ENCODE measurements at places on chromosomes 1 and 21.

DNA sequence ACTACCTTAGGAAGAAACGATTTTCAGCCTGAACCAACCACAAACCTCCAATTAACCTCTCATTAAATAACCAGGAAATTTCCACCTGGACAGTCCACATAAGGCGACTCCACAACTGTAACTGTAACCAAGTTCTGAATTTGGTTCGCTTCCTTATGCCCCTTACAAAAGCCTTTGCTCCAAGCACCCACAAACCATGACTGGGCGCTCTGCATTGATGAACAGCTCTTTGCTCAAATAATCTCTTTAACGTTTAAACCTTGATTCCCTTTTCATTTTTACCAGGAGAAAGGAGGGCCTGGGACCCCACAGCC is 38.2 kb upstream of the ZNF124 start:
- DNase-seq = no peak

GRCh38 chr1:8422510-8423268 is 104.8 kb downstream of the SLC45A1 start:
- DNase-seq = no peak

- no peak for DNase-seq
These were observed 270.0 kb downstream of the TRABD2B start for GRCh38 chr1:47727051-47727696.

DNA sequence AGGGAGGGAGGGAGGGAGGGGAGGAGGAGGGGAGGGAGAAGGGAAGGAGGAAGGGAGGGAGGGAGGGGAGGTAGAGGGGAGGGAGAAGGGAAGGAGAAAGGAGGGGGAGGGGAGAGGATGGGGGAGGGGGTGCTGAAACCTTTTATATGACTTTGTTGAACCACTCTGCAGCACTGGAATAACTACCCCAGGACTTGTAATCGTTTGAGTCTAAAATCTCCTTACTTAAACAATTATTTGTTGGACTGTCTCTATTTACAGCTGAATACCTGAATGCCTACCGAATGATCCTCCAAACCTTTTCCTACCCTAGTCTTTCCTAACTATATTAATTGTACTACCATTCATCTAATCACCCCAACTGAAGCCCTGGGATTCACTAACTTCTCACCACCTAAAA is 181.8 kb downstream of the TPR start:
- no peak for DNase-seq

- DNase-seq = no peak
These were observed 26.9 kb downstream of the EPHB2 start for GRCh38 chr1:22737374-22738068.

GRCh38 chr1:116323491-116323890 is 49.6 kb upstream of the ATP1A1 start:
- no peak for DNase-seq

GRCh38 chr1:8879464-8879921 is 1.0 kb upstream of the ENO1 start:
- no peak for DNase-seq

DNA sequence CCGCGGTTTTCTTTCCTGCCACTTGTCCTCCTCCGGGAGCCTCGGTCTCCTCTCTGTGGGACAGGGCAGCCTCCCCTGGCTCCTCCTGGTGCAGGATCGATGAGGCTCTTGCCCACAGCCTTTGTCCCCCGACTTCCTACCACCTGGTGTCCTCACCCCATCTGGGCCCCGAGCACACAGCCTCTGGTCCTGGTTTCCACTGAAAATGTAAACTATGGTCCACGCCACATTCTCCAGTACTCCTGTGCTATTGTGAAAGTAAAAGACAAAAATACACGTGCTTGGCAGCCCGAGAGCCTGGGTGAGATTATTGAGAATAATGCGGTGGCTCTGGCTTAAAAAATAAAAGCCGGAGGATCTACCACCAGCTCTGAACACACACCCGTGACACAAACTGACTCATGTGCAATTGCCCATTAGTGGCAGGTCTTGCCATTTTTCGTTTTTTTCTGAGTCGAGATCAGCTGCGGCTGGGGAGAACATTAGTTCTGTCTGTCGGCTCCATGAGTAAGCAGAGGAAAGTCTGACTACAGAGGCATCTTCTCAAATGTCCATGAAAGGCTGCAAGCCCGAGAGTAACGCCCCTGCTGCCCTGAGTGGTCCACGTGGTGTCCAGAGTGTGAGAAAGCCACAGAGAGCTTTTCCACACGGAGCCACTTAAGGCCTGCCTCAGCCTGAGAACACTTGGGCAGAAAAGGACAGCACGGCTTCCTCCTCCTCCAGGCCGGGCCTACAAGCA is 5.7 kb upstream of the COL6A2 start:
- no peak for DNase-seq

DNA sequence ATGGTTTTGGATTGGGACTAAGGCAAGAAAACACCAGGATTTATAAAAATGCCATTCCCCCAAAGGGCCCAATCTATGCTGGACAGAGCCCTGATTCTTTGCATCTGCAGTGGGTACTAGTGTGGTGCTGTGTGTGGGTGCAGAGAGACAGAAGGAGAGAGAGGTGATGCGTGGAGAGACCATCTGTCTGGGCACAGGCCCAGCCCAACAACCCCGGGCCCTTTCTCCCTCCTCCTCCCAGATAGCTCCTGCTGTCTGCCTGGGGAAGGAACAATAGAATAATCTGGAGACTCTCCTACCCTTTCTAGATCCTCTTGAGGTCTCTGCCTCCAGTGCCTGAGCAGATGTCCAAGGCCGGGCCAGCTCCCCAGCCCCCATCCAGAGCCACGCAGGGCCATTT is 15.1 kb downstream of the KIAA1614 start:
- no peak for DNase-seq

- peak; percentile 67 for DNase-seq
These were observed 15.1 kb downstream of the BLACAT1 start for GRCh38 chr1:205440476-205441317.

GRCh38 chr21:31781737-31782136 is 49.8 kb upstream of the SCAF4 start:
- DNase-seq = no peak

GRCh38 chr1:234925440-234926263 is 203.0 kb downstream of the TOMM20 start:
- no peak for DNase-seq

DNA sequence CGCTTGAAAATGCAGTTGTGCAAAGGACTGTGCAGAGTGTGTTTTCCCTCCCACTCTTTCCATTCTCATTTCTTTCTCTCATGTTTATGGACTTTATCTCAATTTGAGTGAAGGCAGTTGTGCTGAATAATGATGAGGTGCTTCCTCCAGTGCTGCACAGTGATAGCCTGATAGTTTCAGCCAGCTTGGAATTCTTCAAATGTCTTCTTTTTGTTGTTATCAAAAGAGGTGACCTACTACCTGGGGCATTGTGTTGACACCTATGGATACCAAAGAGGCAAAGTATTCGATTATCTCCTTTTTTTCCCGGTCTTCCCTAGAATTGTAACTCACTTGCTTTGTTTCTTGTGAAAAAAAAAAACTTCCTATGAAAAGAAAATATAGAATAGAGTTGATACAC is 132.6 kb upstream of the ESRRG start:
- no peak for DNase-seq

- no peak for DNase-seq
These were observed 3.9 kb downstream of the EGLN1 start for GRCh38 chr1:231418101-231418740.

DNA sequence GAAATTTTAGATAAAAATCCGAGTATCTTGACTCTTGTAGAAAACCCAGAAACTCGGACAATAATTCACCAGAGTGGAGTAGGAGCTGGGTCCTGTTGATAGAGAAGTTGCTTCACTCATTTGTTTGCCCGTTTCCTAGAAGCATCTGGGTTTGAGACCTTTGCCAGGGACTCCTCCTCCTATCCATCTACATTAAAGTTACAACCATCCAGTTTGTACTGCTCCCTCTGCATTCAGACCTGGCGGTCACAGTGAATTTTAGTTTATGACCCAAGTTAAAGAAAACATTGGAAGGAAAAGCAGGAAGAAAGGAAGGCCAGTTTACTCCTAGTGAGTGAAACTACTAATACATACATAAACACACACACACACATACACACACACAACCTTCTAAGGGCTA is 64.6 kb downstream of the CLDN17 start:
- no peak for DNase-seq

DNA sequence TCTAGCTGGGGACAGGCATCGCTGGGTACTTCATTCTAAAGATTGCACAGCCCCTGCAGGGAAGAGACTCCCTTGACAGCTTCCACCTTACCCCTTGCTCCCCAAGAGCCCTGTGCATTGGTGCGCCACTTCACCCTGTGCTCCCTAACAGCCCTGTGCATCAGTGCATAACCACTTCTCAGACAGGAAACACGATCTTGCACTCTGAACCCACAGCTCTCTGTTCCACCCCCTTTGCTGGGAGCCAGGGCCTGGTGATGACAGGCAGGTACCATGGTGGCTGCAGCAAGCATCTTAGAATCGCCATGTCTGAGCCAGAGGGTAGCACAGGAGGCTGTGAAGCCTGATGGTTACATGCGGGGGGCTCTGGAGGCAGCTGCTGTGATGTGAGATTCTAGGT is 5.0 kb downstream of the ALPL start:
- DNase-seq = no peak

GRCh38 chr1:157137046-157137407 is 1.2 kb downstream of the ETV3 start:
- DNase-seq = no peak

- no peak for DNase-seq
These were observed 557.3 kb downstream of the USP25 start for GRCh38 chr21:16287046-16287445.

GRCh38 chr1:152003846-152004442 is 10.3 kb upstream of the S100A10 start:
- no peak for DNase-seq

- no peak for DNase-seq
These were observed 24.6 kb downstream of the DMAP1 start for GRCh38 chr1:44237721-44238457.

- DNase-seq = no peak
These were observed 41.6 kb downstream of the MATN1 start for GRCh38 chr1:30681782-30682181.

DNA sequence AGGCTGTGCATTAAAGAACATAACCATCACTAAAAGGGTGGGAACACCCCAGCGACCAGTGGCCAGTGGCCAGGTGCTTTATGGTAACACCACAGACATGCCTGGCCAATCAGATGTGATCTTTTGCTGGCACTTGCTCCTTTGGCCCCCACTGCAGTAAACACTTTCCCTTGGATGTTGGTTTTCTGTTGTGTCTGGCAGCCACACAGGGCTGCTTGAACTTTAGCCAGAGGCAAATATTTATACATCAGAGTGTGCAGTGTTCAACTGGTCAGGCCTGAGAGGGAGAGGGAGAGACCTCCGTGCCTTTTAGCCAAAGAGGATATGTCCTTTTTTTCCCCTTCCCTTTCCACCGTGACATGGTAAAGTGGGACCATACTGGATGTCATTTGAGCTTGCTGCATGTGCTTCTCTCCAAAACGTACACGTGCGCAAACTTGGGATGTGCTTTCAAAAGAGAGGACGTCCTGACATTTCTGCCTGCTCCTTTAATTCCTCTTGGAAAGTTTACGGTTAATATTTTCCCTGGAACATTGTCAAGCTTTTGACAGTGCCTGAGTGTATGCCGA is 101.2 kb downstream of the NFIA start:
- DNase-seq = no peak

DNA sequence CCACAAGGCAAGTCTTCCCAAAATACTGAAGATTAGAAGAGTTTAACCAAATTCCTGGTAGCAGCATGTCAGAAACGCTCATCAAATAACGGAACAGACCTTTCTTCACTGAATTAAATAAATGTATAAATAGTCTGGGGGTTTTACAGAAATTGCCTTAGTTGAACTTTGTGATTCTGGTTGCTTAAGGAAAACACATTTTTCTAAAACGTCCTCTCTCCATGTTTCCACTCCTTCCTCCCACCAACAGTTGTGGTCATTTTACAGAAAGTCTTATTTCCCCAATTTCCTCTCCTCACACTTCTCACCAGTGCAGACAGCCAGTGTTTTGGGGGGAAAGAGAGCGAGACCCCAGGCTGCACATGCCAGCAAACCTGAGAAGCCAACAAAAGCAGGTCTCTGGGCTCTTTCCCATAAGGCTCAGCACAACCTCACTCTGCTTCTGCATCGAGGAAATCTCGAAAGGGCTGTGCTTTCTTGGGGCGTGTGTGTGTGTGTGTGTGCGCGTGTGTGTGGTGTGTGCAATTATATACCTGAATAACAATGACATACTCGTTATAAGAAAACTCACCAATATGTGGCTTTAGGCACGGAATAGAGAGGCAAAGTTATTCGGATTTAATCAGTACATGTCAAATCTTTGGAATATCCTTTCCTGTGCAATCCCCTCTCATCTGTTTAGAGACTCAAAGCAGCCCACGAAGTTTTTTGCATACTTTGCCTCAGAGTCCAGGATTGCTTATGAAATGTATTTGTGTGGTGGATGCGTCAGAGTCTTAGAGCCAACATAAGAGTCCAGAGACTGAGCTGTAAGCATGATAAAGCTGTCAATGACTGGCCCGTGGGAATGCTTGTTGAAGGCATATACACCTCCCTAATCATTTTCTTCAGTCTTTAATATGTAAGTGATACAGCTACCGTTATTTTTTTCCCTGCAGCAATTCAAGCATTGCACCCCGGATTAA is 2.0 kb downstream of the KCNJ15 start:
- no peak for DNase-seq

DNA sequence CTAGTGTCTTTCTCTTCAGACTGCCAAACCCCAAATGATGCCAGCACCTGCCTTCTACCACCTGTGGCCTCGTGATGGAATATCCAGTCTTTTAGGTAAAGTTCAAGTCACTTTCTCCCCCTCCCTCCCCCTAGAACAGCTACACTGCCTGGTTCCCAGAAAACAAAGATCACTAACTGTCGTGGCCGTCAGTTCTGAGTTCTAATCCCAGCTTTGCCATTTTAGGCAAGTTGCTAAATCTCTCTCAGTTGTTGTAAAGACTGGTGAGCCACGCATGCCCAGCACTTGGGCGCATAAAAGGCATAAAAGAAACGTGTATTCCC is 648 bp upstream of the TRAPPC3 start:
- no peak for DNase-seq

DNA sequence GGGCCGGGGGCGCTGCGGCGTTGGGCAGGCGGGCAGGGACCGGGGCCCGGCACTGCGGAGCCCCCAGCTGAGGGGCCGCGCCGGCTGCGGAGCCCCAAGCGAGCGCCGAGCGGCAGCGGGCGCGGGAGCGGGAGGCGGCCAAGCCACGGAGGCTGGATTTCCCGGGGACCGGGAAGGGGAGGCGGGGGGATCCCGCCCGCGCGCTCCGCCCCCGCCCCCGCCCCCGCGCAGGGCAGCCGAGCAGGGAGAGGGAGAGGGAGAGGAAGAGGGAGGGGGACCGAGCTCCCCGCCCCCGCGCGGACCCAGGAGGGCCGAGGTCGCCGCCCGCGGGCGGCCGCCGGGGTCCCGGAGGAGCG is at the start of gene DLGAP3:
DLGAP3 (minus strand) TSS at position 154 of the 356 bp plus-strand sequence. CDS start 24,267 bp downstream, outside the sequence.
- no peak for DNase-seq

GRCh38 chr1:37561133-37562132 is 4.7 kb downstream of the DNALI1 start:
- DNase-seq = no peak
